Stimulated activated CD8-positive, alpha-beta memory T cell treated with anti-CD3 and anti-CD28 coated beads, Interleukin-12 subunit alpha, Interleukin-12 subunit beta, amount 100 ng/mL, for 4 hours (primary cell): ENCODE measurements at places on chromosomes 16 and 17.

DNA sequence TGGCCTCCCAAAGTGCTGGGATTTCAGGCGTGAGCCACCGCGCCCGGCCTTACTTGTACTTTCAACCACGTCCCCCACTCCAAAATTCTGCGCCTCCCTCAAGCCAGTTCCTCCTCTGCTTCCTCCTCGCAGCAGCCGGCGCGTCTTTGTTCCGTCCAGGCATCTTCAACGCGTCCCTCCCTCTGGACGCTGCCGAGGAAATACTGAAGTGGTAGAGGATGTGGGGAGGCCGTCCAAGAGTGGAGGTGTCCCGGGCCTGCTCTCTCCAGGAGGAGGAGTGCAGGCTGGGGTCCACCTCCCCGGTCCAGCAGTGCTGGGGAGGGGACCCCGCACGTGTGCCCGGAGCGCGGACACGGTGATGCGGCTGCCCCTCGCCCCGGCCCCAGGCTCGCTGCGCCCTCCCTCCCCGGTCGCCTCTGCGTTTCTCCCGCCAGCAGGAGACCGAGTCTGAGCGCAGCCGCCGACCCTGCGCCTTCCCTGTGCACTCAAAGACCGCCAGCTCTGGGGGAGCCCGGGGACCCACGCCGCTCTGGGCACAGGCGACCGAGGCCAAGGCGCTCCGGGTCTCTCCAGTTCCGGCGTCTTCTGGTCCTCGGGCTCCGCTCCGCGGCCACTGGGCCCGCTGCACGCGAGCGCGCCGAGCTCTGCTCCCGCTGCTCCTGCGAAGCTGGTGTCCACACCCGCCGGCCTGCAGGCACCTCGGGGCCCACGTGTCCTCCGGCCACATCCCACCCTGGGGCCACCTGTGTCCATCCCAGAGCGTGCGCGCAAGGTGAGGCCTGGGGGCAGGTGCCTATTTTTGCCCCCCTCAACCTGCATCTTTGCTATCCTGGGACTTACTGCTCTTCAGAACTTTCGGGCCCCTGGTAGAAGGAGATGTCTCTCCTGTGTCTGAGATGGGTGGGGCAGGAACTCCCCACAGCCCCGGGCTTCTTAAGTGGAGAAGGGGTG, 31.7 kb downstream of the OSBPL7 start:
- peak; percentile 37 for DNase-seq

DNA sequence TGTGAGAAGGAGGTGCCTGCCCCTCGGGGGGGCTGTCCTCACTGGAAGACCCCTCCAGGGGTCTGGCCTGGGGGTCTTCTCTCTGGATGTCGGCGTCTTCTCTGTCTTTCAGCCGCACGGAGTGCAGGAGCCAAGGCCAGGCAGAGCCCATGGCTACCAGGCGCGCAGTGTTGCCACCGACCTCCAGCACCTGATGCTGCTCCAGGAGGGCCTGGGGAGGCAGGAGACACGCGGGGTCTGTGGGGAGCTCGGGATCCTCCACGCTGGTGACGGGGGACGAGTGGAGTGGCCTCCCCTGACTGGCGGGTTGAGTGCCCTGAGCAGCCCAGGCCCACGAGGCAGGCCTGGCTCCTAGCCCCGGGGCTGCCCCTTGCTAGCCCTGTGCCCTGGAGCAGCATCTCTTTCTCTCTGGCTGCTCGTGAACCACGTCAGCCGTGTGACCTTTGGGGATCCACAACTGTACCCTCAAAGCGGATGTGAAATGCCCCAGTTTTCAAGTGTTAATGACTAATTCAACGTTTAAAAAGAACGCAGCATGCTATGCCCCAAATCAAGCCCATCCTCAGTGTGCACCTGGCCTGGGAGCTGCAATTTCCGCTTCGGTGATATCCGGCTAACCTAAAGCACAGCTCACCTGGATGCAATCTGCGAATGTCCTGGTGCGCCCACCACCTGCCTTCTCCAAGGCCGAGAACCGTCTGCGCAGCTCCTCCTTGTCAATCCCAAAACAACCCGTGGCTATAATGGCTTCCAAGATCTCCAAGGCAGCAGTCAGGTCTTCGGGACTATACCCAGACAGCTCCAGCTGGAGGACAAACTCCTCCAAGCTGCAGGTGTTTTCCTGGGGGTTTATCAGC, 62.9 kb downstream of the IL21R start:
- DNase-seq = no peak

DNA sequence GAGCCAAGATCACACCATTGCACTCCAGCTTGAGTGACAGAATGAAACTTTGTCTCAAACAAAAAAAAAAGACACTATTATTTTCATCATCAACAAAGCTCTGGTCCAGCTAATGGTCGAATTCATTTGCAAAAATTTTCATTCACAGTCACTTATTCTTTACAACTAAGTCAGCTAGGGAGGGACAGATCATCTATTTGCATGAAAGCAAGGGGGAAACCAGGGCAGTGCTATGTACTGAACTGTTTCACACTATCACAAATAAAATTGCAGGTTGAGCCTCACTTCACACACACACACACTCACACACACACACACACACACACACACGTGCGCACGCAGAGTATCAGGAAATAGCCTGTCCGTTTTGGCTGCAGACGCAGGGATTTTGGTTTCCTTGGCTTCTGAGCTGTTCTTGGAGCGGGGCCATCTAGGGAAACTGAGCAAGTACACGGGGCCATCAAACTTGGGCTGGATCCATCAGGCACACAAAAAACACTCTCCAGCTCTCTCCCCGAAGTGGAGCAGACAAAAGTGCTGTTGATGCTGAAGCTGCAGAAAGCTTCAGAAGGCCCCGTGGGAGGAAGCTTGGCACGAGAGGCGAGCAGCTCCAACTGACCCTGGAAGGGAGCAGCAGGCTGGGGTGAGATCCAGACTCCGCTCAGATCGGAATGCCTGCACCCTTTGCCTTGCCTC, 44.3 kb upstream of the HELZ start:
- DNase-seq = no peak

DNA sequence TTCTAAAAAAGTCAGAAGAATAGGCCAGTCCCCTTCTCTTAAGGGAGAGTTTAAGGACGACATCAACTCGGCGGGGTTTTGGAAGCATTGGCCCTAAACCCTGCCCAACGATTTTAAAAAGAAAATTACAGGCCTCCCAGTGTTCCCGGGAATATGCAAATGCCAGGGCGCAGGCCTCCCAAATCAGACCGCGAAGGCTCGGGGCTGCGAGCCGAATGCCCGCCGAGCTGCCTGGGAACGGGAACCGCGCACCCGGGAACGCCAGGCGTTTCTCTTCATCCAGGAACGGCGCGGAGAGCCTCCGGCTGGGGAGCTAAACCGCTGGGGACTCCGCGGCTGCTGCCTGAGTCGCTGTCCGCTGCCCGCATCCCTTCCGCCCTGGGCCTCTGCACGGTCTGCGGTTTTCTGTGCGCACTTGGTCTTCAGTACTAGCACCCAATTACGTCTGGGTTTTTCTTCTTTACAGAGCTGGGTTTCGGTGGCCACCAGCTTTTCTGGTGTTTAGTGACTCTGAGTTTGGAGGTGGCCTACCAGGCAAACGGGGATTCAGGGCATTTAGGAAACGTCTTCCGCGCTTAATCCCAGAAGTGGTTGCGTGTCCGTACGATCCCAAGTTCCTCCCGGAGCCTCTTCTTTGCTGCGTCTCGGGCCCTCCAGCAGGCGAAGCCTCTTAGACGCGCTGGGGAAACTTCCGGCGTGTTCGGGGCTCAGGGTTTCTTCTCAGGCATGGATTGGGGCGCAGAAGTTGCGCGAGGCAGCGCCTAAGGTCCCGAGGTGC, 5.7 kb downstream of the IRX5 start:
- DNase-seq = no peak

GRCh38 chr17:48722915-48723422, at the start of gene PRAC2:
PRAC2 (plus strand) TSS chr17:48723185; CDS start chr17:48724411, 1,226 bp downstream.
- no peak for DNase-seq

DNA sequence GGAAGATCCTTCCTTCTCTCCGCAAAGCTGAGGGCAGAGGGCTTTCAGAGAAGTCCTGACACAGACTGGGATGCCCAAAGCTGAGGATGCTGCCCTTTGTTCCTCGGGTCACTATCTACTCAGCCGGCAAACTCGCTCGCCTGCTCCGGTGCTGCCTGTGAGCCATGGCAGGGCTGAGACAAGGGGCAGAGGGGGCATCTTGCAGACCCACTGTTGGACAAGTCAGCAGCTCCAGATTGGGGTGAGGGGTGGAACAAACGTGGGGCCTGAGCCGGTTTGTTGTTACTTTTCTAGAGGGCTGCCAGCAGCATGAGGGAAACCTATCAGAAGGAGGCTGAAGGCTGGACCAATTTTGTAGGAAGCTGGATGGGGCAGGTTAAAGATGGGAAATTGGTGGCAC, 47.1 kb upstream of the PIK3R6 start:
- DNase-seq = no peak

DNA sequence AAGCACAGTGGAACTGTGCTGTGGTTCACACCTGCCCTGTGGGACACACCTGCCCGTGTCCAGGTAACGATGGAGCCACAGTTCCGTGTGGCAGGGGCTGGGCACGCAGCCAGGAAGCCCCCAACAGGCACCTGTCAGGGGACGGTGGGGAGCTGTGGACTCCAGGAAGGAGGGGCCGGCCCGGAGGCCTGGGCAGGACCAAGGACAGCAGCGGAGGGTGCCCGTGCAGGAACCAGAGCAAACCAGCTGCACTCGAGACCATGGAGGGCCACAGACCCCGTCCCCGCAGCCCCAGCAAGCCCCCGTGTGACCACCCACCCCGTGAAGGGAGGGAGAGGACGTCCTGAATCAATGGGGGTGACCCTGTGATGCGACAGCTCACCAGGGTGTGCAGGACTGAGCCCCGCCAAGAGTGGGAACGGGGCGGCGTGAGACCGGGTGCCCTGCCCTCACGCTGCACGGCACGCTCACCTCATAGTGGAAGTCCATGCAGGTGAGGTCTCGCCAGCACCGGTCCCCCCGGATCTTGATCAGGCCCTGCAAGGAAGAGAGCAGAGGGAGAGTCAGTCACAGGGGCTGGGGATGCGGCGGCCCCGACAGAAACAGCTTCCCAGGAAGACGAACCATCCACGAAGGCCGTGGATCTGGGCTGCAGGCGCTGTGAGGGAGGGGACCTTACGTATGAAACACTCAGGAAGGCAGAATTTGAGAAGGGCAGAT, 78.1 kb downstream of the LMF1 start:
- DNase-seq = no peak

GRCh38 chr17:32998887-32999228, 7.2 kb downstream of the SPACA3 start:
- DNase-seq = no peak

DNA sequence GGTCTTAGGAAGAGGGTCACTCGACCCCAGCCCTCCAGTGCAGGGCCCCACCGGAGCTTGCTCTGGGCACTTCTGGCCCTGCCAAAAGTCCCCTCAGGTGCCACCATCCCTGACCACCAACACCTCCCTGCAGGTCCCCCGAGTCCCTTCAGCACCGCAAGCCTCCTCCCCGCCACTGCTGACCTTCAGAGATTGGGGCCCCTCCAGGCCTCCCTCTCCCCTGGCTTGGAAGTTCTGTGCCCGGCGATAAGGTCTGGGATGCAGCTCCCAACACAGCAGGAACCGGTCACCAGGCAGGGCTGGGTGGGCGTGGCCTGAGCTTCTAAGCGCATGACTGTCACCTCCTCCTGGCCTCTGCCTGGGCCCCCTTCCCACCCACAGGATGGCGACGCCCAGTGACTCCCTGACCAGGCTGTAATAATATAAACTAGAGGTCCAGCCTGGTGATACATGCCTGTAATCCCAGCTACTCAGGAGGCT, 11.2 kb downstream of the PIEZO1 start:
- no peak for DNase-seq

GRCh38 chr17:74790161-74791058, 14.3 kb upstream of the NAT9 start:
- DNase-seq = no peak

- DNase-seq = no peak
Measured at GRCh38 chr17:76517638-76518038, 16.4 kb upstream of the RHBDF2 start.

DNA sequence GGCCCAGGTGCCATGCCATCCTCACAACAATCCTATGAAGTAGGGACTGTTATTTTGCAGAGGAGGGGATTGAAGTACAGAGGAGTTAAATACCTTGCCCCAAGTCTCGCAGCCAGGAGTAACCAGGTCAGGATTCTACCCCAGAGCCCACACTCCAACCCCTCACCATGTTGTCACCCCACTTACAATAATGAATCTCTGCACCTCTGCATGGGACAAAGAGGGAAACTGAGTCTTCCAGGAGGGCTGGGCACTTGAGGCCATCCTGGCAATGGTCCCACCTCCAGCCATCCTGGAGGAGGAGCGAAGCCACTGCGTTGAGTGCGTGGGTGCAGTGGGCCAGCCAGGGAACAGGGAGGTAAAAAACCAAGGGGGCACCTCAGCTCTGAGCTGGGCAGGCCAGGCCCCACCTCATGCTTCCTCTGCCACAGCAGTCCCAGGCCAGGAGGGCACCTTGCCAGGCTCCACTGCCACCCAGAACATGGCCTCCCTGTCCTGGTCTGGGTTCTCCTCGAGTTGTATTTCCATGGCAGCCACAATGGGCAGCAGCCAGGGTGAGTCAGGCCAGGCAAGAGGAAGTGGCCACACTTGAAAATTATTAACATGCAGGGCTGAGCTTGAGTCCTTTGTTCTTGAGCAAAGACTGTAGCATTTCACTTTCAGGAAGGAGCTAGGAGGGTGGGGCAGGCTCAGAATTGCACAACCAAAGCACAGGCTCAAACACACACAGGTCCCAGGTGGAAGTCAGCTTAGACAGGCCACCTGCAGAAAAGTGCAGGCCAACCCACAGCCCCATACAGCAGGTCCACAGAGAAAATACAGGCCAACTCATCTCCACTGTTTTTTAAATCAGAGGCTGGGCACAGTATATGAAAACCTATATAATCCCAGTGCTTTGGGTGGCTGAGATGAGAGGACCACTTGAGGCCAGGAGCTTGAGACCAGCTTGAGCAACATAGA, 52.1 kb downstream of the CUEDC1 start:
- no peak for DNase-seq

DNA sequence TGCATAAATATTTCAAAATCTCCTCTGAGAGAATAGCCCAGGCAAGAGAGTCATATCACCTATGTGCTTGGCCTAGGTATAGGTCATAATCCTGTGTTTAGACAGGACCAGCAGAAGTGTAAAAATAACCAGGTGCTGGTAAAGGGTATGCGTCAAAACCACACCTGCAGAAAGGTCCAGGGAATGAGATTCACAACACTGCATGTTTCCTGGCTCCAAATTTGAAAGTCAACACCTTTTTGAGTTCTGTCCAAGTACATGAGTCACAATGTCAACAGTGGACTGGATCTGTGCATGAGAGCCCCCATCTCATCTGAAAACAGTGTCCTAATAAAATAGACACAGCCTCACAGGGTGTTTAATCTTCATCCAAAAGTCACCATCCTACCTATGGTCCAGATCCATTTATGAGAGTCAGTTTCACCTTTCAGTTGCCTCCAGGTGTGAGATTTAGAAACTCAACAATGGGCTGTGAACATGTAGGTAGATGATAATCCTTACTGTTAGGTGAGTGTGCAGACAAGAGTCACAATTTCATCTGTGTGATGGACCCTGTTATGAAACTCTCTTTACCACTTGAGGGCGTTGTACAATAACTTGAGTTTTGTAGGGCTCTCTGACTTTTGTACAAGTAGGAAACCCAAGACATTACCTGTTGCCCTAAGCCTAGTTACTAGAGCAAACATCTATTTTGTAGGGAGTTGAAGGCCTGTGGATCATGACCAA, 2100.7 kb downstream of the TP53TG3F start:
- DNase-seq = no peak
